Hematopoietic multipotent progenitor cell treated with erythropoietin and hydrocortisone succinate and interleukin-3 and kit ligand, for 17 days (in vitro differentiated cells): ENCODE measurements at places on chromosomes 3 and 15.

DNA sequence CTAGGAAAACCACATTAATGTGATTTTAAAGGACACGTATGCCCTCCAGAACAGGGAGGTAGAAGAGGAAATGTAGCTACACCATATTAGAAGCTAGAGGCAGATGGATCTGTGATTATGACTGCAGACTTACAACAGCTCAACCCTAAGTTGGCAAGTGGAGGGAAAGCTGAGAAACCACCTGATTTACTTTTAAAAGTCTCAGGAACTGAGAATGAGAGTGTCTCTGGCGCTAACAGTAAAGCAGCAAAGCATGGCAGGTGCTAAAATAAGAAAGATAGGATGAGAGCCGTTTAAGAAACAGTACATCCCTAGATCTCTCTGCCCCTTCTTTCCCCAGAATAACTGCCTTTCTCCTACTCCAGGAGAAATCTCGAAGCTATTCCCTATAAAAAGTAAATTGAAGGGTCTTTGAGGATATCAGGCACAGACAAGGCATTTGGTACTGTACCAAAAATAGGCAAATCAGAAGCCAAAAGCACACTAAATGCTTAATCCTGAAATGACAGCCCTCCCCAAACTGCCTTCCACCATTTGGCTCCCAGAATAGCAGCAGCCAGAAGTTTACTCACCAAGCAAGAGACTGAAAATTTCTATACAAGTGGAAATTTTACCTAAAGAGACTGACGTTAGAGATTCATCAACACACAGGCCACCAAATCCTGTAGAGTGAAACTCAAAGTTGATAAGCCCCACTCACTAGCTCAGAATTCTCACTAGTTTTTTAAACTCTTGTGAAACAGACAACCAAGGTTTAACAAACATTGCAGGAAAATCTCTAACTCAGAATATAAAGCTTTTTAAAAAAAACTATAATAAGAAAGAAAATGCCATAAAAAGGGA, 34.3 kb upstream of the PARP14 start:
- no peak for DNase-seq

- no peak for DNase-seq
Observed at GRCh38 chr15:66672867-66673266, 29.2 kb upstream of the SMAD6 start.

DNA sequence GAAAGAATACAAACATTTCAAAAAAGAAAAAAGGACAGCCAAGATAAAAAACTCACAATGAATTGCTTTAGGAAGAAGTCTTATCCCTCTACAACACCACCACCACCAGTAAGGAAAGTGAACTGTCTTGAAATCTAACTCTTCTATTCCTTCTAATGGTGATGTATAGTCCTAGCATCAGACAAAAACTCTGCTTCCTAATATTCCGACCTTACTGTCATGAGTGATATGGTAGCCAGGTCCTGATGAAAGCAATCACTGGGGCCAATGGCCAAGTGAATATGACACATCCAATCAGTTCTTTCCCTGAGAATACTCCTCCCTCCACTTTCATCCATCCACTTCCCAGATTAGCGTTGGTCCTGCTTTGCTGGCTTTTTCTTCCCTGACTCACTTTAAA, 14.8 kb downstream of the GK5 start:
- DNase-seq, result no peak

- no peak for DNase-seq
Observed at GRCh38 chr15:41543521-41543870, 561 bp downstream of the RPAP1 start.

DNA sequence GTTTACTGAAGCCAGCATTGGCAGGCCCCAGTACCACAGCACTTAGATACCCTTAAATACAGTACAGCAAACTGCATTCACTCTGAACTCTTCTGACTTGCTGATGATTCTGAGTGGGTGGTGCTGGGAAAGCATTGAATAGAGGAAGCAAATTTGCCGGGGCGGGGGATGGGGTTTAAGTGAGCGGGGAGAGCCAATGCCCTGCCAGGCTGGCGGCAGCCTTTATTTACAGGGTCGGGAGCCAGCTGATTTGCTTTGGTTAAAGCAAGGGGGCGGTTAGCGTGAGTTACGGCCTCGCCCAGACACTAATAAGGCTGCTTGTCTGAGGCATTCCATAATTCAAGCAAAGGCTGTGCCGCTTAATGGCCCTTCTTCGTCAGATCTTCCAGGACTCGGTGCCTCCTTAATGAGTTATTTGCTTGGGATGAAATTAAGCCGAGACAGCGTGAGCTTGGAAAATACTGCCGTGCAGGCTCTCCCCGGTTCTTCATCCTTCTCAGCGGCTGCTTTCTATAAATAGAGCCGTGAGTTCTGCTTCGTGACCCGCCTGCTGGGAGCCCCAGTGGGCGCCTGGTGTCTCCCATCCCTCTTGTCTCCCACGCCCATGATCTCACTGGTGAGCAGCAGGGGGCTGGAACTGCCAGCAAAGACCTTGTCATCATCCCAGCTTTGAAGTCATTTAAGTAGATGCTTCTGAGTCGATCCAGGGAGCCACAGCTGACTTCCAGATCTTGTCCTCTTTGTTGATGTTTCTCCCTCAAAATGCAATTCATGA, 25.8 kb downstream of the SPSB4 start:
- DNase-seq, result no peak

DNA sequence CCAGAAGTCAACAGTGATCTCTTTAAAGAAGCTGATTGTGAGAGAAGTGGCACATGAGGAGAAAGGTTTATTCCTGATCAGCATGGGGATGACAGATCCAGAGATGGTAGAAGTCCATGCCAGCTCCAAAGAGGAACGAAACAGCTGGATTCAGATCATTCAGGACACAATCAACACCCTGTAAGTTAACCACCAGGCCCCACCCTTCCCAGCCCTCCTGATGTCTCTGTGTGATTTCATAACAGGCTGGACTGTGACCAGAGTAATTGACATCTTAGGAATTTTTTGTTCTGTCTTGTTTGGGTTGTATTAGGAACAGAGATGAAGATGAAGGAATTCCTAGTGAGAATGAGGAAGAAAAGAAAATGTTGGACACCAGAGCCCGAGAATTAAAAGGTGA, 67.7 kb downstream of the KLHL25 start:
- DNase-seq, result no peak

DNA sequence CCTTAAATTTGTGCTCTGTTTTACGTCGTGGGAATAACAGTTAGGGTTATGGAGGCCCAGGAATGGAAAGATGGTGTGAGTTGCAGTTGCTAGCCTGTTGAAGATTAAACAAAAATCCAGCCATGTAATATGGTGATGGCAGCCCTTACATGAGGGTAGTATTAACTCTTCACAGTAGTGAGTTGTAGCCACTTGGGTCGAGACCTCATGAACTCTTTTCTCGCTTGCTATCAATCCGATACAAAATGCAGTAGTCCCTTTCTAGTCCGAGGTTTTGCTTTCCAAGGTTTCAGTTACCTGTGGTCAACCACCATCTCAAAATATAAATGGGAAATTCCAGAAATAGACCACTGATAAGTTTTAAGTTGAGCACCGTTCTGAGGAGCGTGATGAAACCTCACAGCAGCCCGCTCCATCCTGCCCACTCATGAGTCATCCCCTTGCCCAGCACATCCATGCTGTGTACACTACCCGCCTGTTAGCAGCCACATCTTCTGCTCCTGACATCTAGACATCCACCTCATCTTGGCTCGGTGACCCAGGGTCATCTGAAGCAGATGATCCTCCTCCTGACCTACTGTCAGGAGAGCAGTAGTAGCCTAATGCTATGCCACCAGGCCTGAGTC, 177.9 kb downstream of the CDIN1 start:
- DNase-seq, result no peak

GRCh38 chr15:22988811-22989210, 8.6 kb upstream of the CYFIP1 start:
- no peak for DNase-seq

DNA sequence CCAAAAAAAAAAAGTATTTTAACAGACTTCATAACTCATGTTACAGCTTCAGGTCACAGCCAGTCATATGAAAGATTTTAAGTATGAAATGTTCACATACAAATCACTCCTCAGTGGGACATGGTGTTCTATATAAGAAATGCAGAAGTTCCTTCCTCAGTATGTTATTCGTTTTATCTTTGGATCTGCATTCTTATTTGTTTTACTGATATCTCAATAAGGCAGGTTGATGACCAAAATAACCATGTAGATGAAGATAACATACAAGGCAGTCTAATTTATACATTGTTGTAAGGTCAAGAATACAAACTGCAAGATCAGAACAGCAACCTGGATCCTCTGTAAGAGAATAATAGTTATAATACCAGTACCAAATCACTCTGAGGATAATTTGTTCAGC, 75.6 kb downstream of the CHAC1 start:
- DNase-seq, result no peak

GRCh38 chr3:185175370-185175987, 22.6 kb upstream of the C3orf70 start:
- peak; percentile 8 for DNase-seq

DNA sequence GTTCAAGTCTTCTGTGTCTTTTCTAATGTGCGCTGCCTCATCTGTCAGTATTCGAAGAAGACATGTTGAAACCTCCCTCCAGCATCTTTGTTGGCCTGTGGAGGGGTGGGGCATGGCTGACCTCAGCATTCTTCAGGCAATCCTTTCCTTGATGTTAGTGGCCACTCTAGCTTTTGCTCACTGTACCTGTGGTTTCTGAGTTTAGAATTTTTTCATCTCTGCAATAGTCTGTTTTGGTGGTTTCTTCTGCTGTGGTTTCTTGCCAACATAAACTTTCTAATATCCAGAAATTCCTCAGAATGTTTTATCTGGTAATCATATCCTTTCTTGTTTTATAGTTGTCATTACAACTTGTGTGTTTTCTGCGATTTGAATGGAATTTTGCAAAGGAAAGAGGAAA, 251.3 kb upstream of the NR2E3 start:
- DNase-seq, result no peak

- DNase-seq, result no peak
Observed at GRCh38 chr15:38666865-38667510, 102.4 kb upstream of the RASGRP1 start.
